ENCODE measurements at places on chromosomes 7 and 10.

- no peak for DNase-seq
These were observed 31.1 kb downstream of the ENKUR start for GRCh38 chr10:24984906-24985305.

DNA sequence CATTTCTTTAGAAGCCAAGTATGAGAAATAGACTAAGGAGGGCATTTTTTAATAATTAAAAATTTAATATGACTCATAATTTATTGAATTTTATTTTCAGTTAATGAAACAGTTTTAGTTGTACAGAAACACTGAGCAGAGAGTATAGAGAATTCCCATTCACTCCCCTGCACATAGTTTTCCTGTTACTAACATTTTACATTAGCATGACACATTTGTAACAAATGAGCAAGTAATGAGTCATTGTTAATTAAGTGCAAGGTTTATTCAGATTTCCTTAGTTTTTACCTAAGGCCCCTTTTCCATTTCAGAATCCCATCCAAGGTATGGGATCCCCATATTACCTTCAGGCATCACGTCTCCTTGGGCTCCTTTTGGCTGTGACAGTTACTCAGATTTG is 271.5 kb upstream of the FZD8 start:
- DNase-seq = no peak

GRCh38 chr10:102646610-102647442 is 2.5 kb downstream of the TRIM8 start:
- DNase-seq = no peak

GRCh38 chr10:5662708-5663579 is 3.5 kb downstream of the ASB13 start:
- DNase-seq = no peak

DNA sequence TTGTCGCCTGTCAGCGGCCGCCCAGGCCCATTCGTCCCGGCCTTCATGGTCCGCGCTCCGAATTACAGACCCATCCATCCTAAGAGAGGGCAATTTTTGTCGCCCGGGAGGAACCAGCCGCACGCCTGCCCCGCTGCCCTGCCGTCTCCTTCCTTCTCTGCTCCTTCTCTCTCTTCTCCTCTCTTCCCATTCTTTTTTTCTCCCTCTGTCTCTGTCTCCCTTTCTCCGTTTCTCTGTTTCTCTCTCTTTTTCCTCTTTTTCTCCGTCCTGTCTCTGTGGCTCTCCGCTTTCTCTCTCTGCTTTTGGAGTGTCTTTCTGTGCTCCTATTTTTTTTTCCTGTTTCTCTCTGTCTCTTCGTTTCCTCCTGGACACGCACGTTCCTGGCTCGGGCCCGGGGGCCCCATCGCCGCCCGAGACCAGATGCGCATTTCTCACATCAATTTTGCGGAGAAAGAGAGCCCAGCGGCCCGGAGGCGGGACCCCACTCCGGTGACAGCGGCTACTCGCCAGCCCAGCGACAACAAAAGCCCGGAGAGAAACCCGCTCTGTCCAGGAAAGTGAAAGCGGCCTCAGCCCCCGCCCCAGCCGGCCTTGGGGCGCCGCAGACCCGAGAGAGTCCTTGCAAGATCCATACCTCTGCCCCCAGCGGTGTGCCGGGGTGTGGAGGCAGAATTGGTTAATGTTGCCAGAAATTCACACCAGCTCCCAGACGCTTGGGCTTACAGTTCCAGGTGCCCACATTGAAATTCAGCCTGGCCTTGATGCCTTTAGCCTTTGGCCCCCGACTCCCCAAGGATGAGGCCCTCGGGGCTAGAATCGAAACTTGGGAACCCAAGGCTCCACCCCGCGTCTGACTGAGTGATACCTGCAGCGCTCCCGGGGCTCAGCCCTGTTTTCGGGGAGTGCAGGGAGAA is 4.1 kb downstream of the LBX1 start:
- no peak for DNase-seq

DNA sequence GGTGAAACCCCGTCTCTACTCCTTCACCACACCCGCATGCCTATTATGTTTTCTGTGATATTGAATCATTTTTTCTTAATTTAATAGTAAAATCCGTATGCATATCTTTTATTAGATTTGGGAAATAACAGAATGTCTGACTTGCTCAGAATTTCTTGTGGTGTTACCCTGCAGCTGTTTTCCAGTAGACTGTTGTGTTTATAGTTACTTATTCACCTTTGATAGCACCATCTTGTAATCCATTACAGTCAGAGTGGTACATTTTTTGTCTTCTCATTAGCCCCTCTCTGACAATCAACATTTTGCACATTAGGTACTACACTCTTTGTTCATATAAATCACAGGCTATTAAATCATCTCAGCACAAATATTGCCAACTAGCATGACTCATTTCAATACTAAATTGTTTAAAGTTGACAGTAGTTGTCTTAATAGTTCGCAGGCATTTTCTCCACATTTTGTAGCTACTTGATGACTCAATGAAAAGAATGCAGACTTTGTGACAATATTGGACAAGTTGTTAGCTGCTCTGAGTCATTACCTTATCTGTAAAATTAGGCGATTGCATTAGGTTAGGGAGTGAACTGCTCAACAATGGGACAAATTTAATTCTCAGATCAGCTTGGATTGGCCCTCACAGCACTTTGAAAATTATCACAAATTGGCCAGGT is 17.8 kb upstream of the SLC16A12 start:
- DNase-seq = no peak

- DNase-seq = no peak
These were observed 163.4 kb upstream of the COL1A2 start for GRCh38 chr7:94231305-94231704.

- no peak for DNase-seq
These were observed 592.7 kb downstream of the TNS3 start for GRCh38 chr7:46989247-46989646.

GRCh38 chr10:70673043-70673928 is 980 bp downstream of the ADAMTS14 start:
- no peak for DNase-seq

DNA sequence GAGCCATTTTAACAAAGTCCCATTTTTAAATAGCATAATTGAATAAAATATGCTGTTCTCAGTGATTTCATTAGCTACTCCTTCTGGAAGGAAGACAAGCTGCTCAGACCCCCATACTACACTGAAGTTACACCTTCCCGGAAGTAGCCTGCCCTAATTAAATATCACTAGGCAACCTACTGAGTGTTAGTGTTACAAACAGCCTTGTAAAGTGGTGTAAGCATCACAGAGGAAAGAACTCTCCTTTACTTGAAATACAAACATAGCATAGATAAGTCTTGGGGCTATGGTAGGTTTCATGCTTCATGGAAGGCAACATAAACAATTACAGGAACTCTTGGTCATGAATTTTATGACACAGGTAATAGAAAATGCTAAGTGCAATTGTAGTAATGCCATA is 43.4 kb upstream of the PTN start:
- no peak for DNase-seq

DNA sequence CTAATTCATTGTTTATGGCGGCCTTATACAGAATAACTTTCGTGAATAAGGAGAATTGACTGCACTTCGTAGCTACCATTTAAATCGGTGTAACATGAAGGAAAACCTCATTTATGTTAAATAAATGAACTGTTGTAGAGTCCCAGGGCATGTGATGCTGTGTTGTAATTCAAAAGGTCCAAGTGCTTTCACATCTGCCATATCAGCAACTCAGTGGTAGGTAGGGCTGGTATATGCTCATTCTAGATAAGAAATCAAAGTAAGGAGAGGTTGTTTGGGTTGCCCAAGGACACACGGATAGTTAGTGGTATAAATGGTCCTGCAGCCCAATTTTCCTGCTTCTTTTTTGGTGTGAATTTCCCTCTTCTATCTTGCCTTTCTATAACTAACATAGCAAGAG is 15.8 kb downstream of the BBS9 start:
- DNase-seq = no peak

GRCh38 chr10:74977913-74978847 is 133.3 kb upstream of the SAMD8 start:
- no peak for DNase-seq

DNA sequence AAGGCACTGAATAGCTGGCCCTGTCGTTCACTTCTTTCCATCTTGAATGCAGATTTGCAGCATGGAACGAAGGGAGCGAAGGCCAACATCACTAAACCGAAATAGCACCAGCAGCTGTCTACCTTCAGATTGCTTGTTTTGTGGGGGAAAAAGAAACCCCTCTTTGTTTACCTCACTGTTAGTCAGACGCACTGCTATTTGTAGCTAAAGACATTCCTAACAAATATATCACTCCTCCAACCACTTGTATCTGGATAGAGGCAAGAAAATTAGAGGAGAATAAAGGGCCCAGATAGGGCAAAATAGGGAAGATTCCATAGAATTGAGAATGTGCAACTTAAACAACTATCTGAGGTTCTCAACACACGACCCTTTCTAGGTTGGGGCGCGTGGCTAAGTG is 26.5 kb downstream of the ANK3 start:
- no peak for DNase-seq

- no peak for DNase-seq
These were observed 626.4 kb downstream of the TNS3 start for GRCh38 chr7:46955531-46955930.

DNA sequence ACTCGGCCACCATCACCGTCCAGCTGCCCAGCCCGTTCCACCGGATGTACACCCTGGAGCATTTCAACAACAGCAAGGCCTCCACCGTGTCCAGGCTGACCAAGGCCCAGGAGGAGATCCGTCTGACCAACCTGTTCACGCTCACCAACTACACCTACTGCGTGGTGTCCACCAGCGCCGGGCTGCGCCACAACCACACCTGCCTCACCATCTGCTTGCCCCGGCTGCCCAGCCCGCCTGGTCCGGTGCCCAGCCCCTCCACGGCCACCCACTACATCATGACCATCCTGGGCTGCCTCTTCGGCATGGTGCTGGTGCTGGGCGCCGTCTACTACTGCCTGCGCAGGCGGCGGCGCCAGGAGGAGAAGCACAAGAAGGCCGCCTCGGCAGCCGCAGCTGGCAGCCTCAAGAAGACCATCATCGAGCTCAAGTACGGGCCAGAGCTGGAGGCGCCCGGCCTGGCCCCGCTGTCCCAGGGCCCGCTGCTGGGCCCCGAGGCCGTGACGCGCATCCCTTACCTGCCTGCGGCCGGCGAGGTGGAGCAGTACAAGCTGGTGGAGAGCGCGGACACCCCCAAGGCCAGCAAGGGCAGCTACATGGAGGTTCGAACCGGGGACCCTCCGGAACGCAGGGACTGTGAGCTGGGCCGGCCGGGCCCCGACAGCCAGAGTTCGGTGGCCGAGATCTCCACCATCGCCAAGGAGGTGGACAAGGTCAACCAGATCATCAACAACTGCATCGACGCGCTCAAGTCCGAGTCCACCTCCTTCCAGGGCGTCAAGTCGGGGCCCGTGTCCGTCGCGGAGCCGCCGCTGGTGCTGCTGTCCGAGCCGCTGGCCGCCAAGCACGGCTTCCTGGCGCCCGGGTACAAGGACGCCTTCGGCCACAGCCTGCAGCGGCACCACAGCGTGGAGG is 75.8 kb downstream of the ELFN1 start:
- DNase-seq = no peak

DNA sequence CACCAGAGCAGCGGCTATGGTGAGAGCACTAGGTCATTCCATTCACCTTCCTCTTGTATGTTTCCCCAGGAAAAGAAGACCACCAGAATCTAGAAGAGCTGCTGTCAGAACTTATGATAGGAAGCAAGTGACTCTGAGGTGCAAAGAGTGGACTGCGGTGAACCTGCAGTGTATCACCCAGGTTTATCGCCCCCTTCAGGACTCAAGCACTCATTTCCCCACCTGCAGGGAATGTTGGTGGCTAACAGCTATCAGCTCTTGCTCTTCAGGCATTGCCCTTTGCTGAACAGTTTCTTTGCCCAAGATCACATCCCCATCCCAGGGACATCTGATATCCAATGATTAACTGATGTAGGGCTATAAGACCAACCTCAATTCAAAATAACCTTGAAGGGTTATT is 66.3 kb upstream of the IL6 start:
- no peak for DNase-seq

DNA sequence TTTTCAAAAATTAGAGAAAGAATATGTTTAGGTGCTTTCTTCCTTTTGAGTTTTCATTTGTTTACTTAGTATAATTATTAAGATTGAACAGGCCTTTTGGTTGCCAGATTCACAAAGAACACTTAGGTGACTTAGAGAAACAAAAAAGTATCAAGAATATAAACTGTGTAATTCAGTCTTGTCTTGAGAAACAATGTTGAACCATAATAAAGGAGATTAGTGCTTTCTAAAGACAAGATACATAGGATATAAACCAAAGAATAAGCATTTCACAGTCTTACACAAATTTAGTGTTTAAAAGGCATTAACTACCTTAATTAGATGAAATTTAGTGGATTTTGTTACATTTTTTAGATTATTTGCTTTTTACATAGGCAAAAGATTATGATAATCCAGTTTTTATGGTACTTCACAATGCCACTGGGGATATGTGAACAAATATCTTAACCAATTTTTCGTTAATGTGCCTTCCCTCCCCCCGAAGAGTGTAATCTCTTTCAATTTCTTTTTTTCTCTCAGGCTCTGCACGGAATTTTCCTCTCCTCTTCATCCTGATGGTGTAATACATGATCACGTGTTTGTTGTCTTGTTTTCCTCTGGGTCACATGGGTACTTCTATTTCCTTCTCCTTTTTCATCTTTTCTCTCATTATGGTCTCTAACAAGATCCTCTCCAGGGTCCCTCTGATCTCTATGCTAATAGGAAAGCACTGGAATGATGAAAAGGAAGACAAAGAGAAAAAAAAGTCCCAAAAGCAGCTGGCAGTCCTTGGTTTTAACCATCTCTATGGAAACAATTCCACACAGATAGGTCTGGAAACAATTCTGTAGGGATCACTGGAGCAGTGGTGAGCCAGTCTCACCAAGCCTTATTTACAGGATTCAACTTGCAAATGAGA is 3.7 kb upstream of the HNRNPH3 start:
- no peak for DNase-seq

GRCh38 chr10:52212802-52213201 is 101.3 kb upstream of the DKK1 start:
- DNase-seq = no peak

- DNase-seq = no peak
These were observed 38.6 kb downstream of the NEBL start for GRCh38 chr10:20858292-20859124.

DNA sequence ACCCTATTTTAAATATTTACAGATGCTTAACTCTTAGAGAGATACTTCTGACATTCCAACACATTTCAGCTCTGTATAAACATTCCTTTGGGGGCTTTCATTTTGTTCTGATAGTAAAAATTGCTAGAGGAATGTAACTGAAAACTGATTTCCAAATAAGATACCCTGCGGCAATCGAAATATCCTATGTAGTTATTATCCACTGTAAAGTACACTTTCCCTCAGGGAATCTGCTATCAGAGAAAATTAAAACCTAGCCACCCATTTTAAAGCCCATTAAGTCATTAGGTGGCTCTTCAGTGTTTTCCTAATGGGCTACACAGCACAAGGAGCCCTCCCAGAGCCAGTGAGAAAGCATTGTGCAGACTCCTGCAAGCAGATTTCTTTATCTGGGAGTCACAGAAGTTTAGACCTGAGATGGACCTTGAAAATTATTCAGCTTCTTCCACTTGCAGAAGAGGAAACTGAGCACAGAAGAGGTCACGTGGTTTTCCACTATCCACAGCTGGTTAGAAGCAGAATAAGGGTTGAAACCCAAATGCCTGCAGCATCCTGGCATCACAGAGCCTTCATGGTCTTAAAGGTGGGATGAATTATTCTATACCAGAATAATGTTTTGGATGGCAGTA is 12.6 kb upstream of the CPVL start:
- no peak for DNase-seq

- DNase-seq = peak; percentile 31
These were observed 441 bp downstream of the BMI1 start for GRCh38 chr10:22321156-22321923.

GRCh38 chr10:68543004-68543918 is 15.9 kb upstream of the SLC25A16 start:
- no peak for DNase-seq

- no peak for DNase-seq
These were observed 8.1 kb downstream of the ARHGAP12 start for GRCh38 chr10:31920538-31920937.
